ENCODE measurements at places on chromosomes 1 and 21.
A peak's percentile ranks its signal among the peaks of the same experiment; 100 is the strongest.

GRCh38 chr1:191675856-191676783 lies 482.1 kb upstream of the RGS18 start:
- DNase-seq: no peak

DNA sequence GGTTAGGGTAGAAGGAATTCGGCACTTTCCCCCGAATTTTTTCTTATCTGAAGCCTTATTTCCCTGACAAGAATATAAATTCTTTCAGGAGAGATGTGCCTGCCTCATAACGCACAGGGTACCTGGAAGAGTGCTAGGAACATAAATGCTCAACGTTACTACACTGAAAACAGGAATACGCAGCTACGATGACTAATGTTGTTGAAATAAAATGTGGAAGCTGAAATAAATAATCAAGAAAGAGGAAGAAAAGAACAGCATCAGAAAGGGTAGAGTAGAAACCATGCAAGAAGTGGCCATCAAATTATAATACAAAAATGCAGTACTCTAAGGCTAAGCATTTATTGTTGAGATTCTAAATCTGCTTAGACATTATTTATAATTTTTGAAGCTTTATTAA lies 33.9 kb downstream of the SLC66A1 start:
- no peak for DNase-seq

- no peak for DNase-seq
These were observed 4.9 kb upstream of the PROX1 start for GRCh38 chr1:213982672-213983492.

DNA sequence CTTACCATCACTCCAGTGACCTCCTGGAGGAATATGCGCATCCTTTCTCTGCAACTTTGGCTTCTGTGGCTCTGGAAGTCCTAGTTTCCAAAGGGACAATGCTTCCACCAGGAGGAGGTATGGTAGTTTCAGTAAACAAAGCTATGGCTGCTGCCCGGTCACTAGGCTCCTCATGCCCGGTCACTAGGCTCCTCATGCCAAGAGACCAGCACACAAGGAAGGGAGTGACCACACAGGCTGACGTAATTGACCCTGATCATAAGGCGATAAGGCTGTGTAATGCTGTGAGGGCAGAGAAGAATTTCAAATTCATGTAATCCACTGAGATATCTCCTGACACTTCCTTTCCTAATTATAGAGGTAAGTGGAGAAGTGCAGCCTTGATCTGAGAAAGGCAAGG lies 102.9 kb downstream of the DTL start:
- DNase-seq: no peak

- no peak for DNase-seq
These were observed 10.8 kb downstream of the CFAP410 start for GRCh38 chr21:44328242-44328895.

GRCh38 chr1:94827434-94827833 lies 7.3 kb downstream of the SLC44A3 start:
- DNase-seq: no peak

- DNase-seq: no peak
These were observed 13.4 kb downstream of the COP1 start for GRCh38 chr1:176193663-176194062.

GRCh38 chr1:205232127-205232820 lies 4.5 kb downstream of the TMCC2 start:
- DNase-seq: no peak

- no peak for DNase-seq
These were observed 135.8 kb downstream of the VAV3 start for GRCh38 chr1:107829036-107829770.

DNA sequence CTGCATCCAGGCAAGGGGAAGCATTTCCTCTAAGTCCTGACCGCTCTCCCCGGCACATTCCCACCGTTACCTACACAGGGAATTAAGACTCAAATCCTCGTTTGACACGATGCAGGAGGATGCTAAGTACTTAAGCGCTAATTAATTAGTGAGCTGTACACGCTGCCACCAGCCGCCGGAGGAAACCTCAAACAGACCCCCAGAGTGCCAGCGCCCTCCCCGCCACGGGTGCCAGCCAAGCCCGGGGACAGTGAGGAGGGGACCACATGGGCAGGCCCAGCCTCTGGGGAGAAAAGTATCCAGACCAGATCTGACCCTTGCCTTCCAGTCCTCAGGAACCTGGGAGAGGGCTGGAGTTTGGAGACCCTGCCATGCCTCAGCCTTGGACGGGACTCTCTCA lies 17.4 kb upstream of the CASZ1 start:
- DNase-seq: no peak

- no peak for DNase-seq
These were observed 13.9 kb downstream of the CELSR2 start for GRCh38 chr1:109263234-109263596.

- peak; percentile 40 for DNase-seq
These were observed 137.4 kb downstream of the BACH1 start for GRCh38 chr21:29436143-29436542.

DNA sequence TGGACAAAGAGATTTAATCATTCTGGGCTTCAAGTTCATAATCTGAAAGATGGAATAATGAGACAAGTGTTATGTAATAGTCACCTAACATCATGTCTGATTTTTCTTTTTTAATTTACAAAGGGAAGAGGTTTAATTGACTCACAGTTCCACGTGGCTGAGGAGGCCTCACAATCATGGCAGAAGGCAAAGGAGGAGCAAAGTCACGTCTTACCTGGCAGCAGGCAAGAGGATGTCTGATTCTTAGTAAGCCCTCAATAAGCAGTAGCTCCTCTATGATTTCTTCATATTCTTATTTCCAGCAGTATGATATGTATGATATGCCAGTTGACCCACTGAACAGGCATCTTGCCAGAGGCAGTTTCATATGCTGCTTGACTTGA lies 152.7 kb downstream of the S1PR1 start:
- no peak for DNase-seq

GRCh38 chr1:209931141-209931540 lies 6.9 kb upstream of the SYT14 start:
- DNase-seq: no peak

GRCh38 chr1:93255222-93256079 lies 74.9 kb downstream of the CCDC18 start:
- DNase-seq: no peak

DNA sequence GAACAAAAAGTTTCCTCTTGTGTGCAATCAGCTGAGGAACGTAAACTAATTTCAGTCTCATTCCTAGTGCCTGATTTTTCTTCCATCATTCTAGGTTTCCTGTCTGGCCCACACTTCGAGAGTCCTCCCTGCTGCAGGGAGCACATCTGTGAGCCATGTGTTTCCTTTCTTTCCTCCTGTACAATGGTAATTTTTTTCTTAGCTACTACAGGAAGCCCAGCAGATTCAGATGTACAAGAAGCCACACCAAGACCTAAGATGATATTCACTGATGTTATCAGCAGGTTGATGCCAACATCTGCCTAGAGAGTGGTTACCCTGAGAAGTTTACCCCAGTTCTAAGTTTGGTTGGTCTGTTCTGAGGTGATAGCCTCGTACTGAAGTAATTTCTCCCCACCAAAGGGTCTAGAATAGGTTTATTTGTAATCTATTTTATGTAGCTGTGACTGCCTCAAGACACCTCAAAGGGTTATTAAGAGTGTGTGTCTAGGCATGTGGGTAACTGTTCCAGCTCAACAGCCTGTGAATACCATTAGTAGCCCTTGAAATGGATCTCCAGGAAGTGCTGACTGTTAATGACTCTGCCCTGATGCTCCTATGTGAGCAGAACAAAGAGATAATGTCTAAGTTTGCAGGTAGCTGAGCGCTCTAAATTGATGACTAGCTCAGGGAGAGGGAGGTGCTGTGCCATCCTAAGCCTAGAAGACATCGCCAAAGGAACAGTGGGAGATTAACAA lies 31.7 kb upstream of the CLDN14 start:
- no peak for DNase-seq

DNA sequence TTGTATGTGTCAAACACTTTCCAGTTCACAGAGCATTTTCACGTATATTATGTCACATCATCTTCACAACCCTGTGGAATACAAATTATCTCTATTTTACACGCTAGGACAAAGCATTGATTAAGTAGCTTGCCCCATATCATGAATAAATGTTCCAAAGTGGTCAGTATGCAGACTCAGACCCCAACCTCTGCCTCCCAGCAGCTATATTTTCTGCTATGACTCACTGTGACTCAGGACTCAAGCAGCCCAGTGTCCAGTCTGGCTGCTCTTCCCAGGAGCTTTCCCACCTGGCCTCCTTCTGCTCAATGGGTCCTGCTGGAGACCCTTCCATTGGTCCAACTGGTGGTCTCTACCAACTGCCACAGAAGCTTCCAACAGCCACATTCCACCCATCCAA lies 56.0 kb upstream of the RAP1A start:
- DNase-seq: no peak

DNA sequence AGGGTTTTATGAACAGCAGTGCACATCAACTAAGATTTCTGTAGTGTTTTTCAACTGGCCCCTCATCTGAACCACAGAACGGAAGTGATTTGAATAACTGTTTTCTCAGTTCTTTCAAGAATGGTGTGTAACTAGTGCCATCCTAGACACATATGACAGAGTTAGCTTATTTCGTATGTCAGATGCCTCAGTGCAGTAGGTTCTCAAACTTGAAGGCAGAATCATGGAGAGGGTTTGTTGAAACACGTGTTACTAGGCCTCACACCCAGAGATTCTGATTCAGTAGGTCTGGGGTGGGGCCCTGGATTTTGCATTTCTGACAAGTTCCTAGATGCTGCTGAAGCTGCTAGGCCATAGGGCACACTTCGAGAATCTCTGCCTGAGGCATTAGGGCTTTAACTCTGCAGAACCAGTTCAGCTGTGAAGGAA lies 49.0 kb downstream of the SCCPDH start:
- no peak for DNase-seq

- no peak for DNase-seq
These were observed 17.0 kb downstream of the CAMK1G start for GRCh38 chr1:209600541-209600940.

GRCh38 chr1:79667848-79668696 lies 661.5 kb upstream of the ADGRL4 start:
- no peak for DNase-seq

GRCh38 chr1:64712049-64712448 lies 32.8 kb upstream of the RAVER2 start:
- DNase-seq: no peak

DNA sequence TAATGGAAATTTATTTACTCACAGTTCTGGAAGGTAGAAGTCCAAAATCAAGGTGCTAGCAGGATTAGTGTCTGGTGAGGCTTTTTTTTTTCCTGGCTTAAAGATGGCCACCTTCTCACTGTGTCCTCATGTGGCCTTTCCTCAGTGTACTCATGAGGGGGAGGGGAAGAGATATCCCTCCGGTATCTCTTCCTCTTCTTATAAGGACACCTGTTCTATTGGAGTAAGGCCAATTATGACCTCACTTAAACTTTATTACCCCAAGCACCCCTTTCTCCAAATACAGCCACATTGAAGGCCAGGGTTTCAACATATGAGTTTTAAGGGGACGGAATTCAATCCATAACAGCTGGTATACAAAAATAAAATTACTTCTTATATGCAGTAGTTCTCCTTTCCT lies 203.7 kb upstream of the C1orf87 start:
- DNase-seq: no peak

DNA sequence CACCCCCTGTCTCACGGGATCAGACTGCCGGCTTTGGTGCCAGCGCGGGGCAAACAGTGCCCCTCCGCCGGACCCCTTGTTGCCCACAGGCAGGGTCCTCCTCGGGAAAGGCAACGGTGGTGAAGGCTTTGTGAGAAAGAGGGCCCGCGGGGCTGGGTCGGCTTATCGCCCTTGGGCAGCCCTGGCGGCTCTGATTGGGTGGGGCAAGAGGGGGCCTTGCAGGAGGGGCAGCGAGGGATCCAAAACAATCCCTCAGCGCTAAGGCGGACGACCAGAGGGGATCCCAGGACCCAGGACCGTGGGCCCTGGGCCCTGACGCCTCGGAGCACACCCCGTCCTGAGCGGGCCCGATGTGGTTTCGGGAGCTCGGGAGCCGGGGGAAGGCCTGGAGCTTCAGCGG lies 3.9 kb upstream of the ZNF678 start:
- DNase-seq: no peak

- DNase-seq: no peak
These were observed 49.2 kb downstream of the ALG14 start for GRCh38 chr1:95023399-95024043.

DNA sequence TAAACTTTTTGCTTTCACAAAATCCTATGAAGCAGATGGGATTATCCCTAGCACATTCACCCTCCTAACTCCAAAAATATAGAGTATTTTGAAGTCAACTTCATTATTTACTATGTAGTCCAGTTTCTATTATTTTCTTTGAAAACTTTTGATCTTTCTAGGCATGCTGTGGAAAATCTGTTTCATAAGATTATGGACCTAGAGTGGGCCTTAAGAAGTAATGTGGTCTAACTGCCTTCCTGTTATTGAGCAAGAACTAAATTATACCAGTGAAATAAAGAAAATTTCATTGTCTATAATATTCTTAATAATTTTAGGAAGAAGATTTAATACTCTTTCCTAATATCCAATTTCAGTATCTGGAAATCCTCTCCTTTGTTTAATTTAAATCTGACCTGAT lies 58.1 kb downstream of the PRKACB start:
- DNase-seq: no peak

- no peak for DNase-seq
These were observed 5.9 kb downstream of the SOD1 start for GRCh38 chr21:31665397-31665796.

- DNase-seq: no peak
These were observed 27.6 kb downstream of the ZNF496 start for GRCh38 chr1:247304031-247304430.

- DNase-seq: no peak
These were observed 10.1 kb downstream of the ATG4C start for GRCh38 chr1:62794053-62794452.

GRCh38 chr1:216173376-216173995 lies 249.8 kb downstream of the USH2A start:
- no peak for DNase-seq

DNA sequence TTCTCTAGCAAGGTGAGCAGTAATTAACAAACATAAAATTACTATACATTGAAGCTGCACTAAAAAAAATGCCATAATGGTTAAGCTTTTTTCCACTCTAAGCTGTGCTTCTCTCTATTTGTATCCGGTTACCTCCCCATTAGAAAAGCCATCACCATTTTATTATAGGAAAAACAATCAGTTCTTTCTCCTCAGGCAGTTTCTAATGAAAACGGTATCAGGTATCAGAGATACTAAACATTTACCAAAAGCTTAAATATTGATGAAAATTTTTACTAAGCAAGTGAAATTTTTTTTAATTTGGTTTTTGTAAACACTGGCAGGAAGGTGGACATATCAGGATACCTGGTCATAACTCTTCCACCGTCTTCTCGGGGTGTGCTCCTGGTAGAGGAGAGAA lies 14.2 kb downstream of the NTPCR start:
- no peak for DNase-seq

GRCh38 chr1:19644395-19644680 lies 227 bp downstream of the NBL1 start:
- no peak for DNase-seq

GRCh38 chr1:215043401-215043800 lies 39.1 kb upstream of the KCNK2 start:
- DNase-seq: no peak

- DNase-seq: no peak
These were observed 86.5 kb upstream of the IFFO2 start for GRCh38 chr1:19042675-19043578.

Measured in activated naive CD4-positive, alpha-beta T cell (primary cell).